AG04449 (cell line): ENCODE measurements at places on chromosomes 6 and 20.

- DNase-seq = no peak
These were observed 2.0 kb downstream of the ROS1 start for GRCh38 chr6:117423754-117424153.

GRCh38 chr6:140311146-140311545 lies 936.7 kb upstream of the CITED2 start:
- DNase-seq = no peak

- DNase-seq = no peak
These were observed 134.8 kb downstream of the DTNBP1 start for GRCh38 chr6:15527838-15528617.

DNA sequence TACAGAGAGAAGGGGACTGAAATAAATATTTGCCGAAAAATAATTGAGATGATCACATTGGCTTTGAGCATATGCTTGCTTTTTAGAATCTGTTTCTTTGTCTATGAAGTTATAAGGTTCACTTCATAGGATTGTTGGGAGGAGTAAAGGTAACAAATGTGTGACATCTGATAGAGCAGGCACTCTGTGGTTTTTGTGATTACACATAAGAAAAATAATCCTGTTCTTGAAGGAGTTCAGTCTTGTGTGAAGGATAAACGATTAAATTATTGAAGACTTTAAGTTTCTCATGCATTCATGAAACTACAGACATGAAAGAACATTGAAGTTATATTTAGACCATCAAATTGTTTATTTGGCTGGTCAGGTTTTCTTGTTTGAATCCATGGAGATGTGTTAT lies 45.0 kb downstream of the QKI start:
- no peak for DNase-seq

DNA sequence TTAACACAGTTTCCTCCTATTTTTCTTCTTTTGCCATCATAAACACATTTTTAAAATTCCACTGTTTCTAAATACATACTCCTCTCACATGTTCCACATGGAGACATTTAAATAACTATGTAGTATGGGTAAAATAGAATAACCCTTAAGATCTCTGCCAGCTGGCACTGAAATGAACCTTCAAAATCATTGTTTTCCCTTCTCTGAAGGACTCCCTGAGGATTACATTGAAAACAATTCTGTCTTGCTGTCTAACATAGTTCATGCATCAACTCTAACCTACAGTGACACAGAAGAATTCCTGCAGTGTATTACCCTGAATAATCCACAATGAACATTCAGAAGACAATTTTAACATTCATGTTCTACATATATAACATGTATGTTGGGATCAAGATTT lies 1361.8 kb upstream of the CITED2 start:
- DNase-seq = no peak

DNA sequence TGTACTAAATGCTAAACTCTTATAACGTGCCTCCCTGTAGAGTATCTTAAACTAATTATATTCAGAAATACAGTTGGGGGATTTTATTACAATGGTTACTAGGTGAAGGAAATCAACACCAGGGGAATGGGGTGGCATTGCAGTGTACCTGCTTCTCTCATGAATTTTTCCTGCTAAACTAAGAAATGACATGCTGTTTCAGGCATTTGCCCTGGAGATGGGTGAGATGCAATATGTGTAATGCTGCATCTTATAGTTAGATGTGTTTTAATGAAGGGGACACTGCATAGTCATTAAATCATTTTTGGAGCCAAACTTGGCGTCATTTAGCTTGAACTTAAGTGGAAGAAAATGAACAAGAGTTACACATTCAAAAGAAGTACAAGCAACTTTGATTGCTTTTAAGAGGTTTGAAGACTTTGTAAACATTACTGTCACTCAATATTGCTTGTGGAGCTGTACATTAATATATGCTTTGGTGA lies 4.3 kb downstream of the EYA4 start:
- no peak for DNase-seq

GRCh38 chr6:48714250-48714649 lies 603.3 kb upstream of the PTCHD4 start:
- DNase-seq = no peak

DNA sequence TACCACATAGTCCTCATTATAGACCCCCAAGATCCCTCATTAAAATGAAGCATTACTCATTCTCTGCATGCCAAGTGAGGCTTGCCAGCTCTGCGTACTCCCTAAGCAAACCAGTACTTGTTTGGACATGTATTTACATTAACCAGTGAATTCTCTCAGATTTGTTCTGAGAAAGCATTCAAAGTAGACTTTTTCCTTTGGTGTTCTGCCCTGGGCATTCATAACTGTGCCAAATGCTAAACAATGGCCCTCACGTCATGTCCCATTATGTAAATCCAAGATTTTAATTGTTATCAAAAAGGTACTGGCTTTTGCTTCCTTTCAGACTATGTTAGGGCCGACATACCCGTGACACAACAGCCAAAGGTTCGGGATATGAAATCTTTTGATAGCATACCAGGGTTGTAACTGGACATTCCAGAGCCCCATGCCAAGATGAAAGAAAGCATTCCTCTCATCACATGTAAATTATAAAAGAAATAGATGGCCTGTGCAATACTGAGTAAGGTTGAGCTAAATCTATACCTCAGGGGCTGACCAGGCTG lies 164.2 kb downstream of the ADAT2 start:
- DNase-seq = no peak

DNA sequence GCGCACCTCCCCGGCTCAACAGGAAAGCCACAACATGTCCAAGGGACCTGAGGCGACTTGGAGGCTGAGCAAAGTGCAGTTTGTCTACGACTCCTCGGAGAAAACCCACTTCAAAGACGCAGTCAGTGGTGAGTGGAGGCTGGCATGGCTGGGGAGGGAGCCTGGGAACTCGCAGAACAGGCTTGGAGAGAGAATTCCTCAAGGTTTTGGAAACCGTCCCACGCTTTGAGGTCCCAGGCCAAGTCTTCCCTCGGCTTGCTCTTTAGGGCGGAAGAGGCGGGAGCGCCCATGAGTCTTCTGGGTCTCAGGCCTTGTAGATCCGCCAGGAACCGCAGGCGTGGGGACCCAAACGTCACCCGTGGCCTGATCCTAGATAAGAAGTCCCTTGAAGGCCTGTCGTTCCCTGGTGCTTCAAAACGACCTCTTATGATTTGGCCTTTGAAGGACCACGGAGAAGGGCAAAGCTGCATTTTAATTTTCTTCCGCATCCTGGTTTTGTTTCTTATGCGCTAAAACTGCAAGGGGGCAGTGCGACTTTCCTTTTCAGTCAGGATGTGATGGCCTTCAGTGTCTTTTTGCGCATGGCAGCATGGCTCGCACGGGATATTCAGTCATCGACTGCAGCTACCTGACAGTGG lies 2.0 kb downstream of the LAMP5 start:
- no peak for DNase-seq

- no peak for DNase-seq
These were observed 303.9 kb downstream of the CBLN4 start for GRCh38 chr20:55701467-55701866.

GRCh38 chr20:42192321-42192720 lies 574.1 kb upstream of the CHD6 start:
- no peak for DNase-seq

- no peak for DNase-seq
These were observed 97.9 kb downstream of the GJA1 start for GRCh38 chr6:121533321-121533841.

DNA sequence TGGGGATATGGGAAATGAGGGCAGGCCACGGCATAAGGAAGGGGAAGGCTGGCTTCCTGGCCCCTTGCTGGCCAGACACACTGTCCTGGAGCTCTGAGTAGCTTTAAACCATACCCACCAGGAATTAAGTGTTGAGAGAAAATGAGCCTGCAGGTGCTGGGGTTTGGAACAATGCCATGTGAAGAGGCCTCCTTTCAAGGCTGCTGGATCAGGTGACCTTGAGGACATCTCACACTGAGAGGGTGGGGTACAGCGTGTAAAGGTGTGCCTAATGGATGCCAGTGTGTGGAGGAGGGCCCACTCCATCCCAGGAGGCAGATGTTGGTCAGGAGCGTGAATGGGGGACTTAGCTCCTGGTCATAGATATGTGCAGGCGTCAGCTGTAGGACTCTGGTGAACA lies 74.8 kb upstream of the MLN start:
- no peak for DNase-seq

- no peak for DNase-seq
These were observed 54.0 kb downstream of the NPEPL1 start for GRCh38 chr20:58746620-58747019.

- no peak for DNase-seq
These were observed 191.7 kb downstream of the ESR1 start for GRCh38 chr6:151999194-151999593.

DNA sequence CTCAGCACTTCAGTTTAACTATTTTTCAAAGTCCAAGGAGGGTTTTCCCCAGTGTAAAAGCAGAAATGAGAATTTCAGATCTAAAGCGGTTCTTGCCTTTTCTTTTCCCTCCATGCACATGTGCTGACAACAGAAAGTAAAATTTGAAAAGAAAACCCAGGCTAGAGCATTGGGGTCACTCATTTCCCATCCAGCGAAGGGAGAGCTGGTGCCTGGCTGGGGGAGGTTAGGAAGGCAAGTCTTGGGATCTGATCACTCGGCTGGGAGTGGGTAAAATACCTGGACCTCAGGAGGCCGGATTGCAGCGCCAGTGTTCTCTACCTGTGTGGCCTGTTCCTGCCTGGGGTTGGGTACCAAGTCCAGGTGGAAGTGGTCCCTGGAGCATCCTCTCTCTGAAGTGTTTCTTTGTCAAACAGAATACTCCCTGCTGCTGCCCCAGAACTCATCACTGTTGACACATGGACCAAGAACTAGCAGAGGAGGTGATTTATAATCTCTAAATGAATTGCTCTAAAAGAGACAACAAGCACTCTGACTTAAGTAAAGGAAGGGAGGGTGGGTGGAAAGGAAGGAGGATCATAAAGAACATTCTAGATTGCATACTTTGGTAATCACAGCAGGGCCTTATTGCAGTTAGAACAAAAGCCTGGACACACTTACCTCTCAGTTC lies 136.0 kb downstream of the MTHFD1L start:
- DNase-seq = no peak

DNA sequence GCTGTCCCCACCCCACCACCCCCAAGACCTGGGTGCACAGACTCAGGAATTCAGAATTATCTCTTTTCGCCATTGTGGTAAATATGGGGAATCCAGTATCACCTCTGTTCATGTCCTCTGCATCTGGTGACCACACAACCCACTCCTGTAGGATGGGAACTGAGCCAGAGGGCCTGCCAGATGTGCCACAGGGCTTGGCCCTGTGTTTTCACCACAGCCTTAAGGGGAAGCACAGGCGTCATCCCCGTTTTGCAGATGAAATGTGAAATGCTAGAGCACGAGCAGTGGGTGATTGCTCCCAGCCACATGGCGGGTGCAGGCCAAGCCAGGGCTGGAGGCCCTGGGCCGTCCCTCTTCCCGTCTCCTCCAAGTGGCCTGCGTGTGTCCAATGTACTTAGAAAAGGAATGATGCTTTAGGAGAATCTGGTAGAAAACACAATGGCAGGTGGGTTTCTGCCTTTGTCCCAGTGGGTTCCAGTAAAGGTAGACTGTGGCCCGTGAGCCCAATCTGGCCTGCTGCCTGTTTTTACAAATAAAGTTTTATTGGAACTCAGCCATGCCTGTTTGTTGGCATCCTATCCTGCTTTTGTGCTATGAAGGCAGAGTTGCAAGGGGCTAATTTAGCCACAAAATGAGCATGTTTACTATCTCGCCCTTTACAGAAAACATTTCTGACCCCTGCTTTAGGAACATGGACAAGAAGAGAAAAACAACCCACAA lies 309.2 kb downstream of the CDH4 start:
- DNase-seq = no peak

GRCh38 chr6:121285041-121285440 lies 49.2 kb downstream of the TBC1D32 start:
- peak; percentile 16 for DNase-seq

DNA sequence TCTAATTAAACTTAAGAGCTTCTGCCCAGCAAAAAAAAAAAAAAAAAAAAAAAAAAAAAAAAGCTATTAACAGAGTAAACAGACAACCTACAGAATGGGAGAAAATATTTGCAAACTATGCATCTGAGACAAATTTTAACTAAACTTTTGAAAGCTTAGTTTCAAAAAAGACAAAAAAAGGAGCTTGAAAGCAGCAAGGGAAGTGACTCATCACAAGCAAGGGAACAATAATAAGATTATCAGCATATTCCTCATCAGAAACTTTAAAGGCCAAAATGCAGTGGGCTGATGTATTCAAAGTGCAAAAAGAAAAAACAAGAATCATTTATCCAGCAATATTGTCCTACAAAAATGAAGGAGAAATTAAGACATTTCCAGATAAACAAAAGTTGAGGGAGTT lies 158.6 kb downstream of the RNF144B start:
- no peak for DNase-seq

DNA sequence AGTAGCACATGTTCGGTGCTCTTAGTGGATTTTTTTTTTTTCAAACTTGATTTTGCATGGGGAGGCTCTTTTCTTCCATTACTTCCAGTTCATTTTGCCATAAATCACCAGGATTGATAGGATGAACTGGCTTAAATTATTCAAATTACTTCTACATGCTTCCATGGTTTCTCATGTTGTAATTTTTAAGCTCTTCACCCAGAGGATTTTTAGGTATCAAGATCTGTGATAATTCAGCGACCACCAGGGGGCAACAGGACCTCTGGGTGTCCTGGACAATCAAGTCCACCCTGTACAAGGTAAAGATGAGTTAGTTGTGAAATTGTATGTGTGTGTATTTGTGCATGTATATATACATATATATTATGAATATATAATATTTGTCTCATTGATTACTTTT lies 4.2 kb upstream of the EPHA7 start:
- no peak for DNase-seq

- DNase-seq = no peak
These were observed 1.1 kb upstream of the JAG1 start for GRCh38 chr20:10674684-10675449.

DNA sequence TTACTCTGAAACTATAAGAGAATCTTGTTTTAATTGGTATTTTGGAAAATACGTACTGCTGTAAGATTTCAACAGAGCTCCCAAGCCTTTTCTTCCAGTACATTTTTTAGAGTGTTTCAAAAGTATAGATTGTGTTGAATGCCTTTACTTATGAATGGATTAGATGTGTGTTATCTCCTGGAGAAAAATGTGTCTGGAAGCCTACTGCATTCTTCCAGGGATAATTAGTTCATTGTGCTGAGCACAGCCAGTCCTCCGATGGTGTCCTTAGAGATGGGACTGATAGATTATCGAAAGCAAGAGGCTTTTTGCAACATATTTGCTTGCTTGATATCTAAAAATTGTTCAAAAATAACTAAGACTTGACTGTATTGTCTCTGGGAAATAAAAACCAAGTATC lies 114.2 kb downstream of the PLEKHG1 start:
- no peak for DNase-seq

- no peak for DNase-seq
These were observed 273.0 kb downstream of the ADGB start for GRCh38 chr6:146871611-146872425.

GRCh38 chr6:37913210-37913609 lies 93.7 kb downstream of the ZFAND3 start:
- DNase-seq = no peak

DNA sequence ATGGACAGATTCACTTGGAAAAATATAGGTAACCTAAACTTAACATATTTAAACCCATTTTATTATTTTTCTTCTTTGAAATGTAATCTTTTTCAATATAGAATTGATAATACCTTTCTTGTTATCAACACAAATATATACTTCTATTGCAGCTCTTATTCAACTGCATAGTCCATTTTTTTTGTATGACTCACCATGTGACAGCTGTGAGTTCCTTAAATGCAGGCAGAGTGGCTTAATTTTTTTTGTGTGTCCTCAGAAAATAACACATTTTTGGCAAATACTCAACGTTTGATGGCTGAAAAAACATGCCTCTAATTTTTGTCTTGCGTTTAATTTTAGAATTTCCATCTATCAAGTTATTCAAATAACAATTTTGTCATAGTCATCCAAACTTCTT lies 454.8 kb downstream of the PHF3 start:
- no peak for DNase-seq
